ENCODE measurements at places on chromosomes 1 and 21.

GRCh38 chr21:14879458-14879857, 185.3 kb downstream of the NRIP1 start:
- no peak for DNase-seq

- no peak for DNase-seq
Observed at GRCh38 chr1:118954301-118954905, 33.7 kb downstream of the TBX15 start.

DNA sequence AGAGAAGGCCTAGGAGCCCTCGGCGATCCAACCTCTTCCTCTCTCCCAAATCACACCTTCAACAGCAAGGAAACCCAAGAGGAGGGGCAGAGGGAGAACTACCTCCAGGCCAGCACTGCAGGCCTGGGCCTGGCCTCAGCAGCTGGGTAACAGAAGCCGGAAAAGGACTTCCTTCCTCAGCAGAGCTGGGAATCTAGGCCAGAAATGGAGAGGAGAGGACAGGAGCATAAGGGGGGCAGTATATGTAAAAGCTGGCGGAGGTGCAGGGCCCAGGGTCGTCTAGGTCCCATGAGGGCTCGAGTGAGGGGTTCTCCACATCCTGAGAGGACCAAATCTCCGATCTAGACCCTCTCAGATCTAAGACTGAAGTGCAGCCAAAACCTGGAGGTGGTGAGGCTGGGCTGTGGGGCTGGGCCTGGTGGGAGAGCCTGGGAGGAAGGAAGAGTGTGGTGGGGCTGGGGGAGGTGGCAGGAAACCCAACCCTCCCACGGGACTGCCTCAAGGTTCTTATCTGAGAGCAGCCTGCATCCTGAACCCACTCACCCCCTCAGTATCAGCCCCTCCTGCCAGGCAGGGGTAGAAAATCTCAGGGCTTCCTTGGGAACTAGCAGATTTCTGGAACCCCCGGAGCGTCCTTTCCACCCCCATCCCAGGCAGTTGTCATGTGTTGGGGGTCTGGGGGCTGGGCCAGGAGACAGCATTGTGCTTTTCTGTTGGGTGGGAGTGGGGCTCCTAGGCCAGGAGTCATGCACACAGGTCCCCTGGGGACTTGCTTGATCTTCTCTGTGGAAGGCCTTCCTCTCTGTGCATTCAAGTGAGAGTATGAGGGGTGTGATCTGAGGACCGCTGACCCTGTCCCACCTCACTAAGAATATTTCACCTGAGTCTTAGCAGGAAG, 33.0 kb downstream of the PIK3C2B start:
- DNase-seq, result no peak

GRCh38 chr1:23246274-23246673, 29.0 kb upstream of the HTR1D start:
- no peak for DNase-seq

- no peak for DNase-seq
Observed at GRCh38 chr1:42453386-42453785, 2.4 kb downstream of the ZMYND12 start.

- no peak for DNase-seq
Observed at GRCh38 chr1:173669491-173669941, at the start of gene ANKRD45. Gene ANKRD45 (minus strand): TSS chr1:173669851. CDS start chr1:173659418, 10,433 bp downstream.

- DNase-seq, result no peak
Observed at GRCh38 chr1:31382379-31382989, 9.6 kb upstream of the FABP3 start.

DNA sequence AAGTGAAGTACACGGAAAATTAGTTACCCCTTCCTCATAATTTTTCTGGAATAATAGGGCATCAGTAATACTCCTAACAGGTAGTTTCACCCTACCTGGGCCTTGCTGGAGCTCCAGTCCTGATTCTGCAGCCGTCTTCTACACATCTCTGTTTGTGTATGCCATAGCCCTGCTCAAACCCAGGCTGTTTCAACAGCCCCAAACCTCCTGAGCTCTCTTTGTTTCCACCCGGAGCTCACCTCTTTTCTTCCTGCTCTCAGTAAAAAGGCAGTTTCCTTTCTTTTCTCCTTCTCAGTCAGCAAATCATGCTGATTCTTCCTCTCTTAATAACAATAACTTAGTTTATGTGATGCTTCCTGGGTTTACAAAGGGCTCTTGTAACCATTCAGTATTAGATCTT, 355.1 kb upstream of the RUNX1 start:
- DNase-seq, result no peak

GRCh38 chr1:116724765-116725375, 29.4 kb upstream of the CD2 start:
- DNase-seq, result peak; percentile 47

DNA sequence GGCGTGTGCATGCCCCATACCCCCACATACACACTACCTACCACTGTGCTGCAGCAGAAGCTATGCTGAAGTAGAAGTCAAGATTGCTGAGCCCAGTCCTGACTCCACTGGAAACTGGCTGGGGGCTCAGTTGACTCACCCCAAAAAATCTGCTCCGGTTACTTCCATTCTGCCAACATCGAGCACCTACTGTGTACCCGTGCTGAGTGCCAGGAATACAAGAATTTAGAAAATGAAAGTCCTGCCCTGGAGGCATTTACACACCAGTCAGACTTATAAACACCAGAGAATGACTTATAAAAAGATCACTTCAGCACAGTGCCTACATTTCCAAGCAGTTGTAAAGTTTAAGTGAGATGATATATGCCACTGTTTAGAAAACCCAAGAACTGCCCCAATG, 99.1 kb downstream of the NMNAT2 start:
- no peak for DNase-seq

DNA sequence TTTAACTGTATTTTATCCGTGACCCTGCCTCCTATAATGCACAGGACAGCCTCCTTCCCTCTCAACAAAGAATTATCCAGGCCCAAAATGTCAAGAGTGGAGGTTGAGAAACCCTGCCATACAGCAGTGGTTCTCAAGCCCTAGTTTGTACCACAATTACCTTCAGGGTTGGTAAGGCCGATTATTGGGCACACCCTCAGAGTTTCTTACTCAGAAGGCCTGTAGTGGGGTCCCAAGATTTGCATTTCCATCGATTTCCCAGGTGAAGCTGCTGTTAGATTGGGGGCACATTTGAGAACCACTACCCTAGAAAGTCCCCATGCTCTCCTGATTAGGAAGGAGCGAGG, 400 bp upstream of the PGBD2 start:
- no peak for DNase-seq

DNA sequence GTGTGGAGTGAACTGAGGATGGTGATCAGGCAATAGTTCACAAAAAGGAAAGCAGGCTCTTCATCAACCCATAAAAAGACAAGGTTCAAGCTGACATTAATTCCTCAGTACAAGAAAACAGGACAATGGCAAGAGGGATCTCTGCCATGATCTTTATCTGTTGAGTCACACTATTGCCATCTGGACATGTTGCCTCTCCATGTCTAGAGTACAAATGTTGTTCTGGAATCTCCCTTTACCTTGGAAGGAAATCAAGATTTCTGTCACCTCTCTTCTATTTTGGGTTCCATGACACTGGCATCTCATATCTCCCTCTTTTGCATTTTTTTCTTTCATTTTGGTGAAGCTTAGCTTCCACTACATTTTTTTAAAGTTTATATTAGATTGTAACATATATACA, 329.1 kb downstream of the USP25 start:
- no peak for DNase-seq

- DNase-seq, result no peak
Observed at GRCh38 chr1:180262628-180263488, 32.8 kb downstream of the LHX4 start.

GRCh38 chr1:186897008-186897407, 68.3 kb downstream of the PLA2G4A start:
- DNase-seq, result no peak

DNA sequence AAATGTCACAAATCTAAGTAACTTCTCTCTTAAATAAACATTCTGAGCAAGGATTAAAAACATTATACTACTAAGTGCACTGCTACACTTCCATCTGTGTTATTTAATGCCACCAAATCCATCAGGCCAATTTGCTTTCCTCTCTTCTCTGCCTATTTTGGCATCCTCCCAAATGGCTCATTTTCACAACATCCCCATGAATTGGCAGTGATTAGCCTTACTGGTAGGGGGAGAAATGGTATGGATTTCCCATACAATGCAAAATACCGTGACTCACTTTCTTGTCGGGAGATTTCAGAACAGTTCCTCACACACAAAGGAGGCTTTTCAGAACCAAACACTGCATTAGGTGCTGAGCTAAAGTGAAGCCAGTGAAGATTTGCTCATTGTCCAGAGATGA, 195.7 kb downstream of the MIS18A start:
- no peak for DNase-seq

DNA sequence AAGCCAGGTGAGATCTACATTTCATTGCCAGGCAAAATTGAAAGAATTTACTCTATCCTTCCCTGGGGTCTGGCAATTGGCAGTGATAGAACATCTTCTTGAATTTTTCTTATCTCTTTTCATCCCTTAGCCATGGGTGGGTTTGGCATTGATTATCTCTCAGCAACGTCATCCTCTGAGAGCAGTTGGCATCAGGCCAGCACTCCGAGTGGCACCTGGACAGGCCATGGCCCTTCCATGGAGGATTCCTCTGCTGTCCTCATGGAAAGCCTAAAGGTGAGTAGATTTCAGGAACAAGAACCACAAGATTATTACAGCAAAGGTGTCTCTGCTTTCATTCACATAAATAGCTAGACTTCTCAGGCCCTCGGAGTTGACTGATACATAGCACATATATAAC, 39.3 kb downstream of the NCF2 start:
- no peak for DNase-seq

DNA sequence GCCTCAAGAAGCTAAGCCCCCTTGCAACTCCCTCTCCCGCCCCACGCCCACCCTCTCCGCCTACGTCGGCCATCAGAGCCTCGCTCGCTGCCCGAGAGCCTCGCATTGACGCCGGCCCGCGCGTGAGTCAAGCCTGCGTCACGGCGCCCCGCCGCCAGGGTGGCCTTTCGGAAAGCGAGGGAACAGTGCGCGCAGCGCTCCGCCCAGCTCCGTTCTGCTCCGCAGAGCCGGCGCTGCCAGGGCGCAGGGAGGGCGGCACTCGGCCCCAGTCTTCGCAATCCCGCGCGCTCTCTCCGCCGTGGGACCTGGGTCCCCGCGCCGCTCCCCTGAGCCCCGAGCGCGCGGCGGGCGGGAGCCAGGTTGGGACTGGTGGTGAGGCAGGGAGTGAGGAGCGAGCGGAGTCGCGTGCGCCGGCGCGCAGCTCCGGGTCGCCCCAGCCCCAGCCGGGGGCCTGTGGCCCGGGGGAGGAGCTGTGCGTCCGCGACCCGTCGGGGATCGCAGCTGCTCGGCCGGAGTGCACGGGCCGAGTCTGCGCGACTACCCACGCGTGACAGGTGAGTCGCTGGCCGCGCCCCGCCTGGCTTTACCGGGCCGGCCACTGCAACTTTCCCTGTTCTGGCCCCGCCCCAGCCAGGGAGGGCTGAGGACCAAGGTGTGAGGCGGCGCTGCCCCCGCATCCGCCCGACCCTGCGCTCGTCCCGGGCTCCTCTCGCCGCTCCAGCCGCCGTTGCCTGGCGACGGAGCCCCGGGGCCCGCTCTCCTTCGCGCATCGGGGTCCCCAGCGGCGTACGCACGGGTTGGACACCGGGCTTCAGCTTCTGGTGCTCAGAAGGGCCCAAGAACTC, at the start of gene SLC6A17:
SLC6A17 (plus strand) TSS at position 165 of the 845 bp plus-strand sequence. CDS start 16,436 bp downstream, outside the sequence.
- DNase-seq, result no peak

DNA sequence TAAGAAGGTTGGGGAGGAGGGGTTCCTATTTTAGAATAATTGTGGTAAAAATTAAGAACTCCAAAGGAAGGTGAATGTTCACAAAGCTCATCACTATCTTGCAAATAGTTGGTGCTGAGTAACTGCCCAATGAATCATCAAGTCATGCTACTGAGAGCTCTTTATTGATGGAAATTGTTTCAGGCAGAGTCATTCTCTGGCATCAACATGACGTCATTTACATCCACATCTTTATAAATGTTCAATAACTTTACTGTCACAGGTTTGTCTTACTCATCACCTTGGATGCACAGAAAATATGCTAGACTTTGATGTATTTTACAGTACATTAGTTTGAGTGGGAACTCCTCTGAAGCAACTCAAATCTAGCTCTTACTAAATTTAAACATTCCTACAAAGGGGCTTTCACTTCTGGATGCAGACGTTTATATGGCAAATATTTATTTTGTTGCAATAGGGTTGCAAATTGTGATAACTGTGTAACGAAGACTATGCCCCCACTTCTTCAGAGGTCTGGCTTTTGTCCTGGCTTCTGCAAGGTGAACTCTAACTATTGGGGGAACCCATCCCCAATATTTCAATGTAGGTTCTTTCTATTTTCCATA, 273.7 kb upstream of the AJAP1 start:
- DNase-seq, result no peak

GRCh38 chr1:233635765-233636502, 22.0 kb downstream of the KCNK1 start:
- DNase-seq, result no peak

GRCh38 chr1:246210756-246211155, 296.3 kb downstream of the SMYD3 start:
- DNase-seq, result no peak

DNA sequence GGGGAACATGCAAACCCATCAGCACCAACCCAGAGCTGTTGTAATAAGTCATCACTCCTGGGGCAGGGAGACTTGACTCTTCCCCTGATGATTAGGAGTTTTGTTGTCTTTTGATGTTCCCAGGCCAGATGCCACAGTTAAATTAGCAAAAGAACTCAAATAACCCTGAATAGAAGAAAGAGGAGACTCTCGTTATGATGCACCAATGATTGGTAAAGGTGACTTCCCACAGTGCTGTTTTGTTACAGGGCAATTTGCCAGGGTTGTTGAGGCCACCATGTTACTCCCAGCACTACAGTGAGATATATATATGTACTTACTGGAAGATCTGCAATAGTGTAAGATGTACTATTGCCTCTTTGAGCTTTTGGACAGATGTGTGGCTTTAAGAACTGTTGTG, 24.3 kb upstream of the RCAN1 start:
- DNase-seq, result no peak

GRCh38 chr21:15255763-15256162, 191.0 kb upstream of the NRIP1 start:
- no peak for DNase-seq

DNA sequence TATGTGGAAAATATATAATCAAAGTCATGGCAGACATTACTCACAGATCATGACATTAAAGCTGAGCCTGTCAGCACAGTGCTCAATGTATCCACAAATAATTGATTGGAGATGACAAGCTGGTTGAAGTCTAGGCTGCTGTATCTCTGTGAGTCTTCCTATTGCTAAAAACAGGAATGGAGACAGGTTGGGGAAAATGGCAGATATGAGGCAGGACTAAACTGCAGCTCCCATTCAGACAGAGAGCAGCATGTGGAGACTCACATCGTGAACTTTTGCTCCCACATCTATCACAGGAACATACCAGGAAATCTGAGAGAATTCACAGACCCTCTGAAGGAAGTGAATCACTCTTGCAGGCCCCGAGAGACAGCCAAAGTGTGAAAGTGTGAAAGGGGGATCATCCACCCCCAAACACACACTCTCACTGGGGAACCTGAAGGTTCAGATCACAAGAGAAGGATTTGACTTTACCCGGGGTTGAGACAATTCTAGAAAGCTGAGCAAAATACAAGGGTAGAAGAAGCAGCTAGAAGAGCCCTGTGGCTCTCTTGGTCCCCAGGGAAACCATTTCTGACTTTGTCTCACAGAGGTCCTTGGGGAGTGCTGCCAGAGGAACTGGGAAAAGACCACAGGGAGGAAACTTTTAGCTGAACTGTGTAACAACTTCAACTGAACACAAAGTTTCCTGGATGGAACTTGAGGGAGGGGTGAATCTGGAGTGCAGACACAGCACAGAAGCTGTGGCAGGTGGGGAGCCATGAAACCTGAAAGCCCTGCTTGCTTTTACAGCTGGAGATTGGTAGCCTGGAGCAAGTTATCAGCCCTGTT, 173.4 kb downstream of the S1PR1 start:
- no peak for DNase-seq
